ENCODE measurements at places on chromosomes 4 and X.

DNA sequence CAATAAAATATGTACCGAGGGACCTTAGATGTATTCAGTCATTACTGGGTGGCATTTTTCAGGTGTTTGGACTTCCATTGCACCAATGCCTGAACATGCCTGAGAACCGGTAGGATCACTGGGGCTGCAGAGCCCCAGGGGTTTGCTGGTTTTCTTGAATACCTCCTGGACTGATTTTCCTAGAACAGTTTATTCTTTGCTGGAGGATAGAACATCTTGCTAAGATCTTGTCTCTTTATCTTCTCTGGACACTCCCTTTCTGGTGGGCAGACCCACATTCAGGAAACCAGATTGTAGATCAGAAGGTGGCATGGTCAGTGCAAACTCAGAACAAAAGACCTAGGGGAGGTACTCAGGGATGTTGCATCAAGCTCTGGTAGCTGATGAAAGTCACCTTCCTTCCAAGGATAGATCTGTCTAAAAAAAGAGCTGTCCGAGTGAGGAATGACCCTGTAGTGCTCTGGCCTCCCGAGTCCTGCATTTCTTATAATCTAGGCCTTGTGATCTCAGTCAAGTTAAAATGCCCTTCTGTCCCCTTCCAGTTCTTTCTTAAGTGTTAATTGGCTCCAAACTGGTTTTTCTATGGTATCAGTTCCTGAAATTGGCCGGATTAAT, 84.8 kb downstream of the CLDN34 start:
- no peak for DNase-seq

DNA sequence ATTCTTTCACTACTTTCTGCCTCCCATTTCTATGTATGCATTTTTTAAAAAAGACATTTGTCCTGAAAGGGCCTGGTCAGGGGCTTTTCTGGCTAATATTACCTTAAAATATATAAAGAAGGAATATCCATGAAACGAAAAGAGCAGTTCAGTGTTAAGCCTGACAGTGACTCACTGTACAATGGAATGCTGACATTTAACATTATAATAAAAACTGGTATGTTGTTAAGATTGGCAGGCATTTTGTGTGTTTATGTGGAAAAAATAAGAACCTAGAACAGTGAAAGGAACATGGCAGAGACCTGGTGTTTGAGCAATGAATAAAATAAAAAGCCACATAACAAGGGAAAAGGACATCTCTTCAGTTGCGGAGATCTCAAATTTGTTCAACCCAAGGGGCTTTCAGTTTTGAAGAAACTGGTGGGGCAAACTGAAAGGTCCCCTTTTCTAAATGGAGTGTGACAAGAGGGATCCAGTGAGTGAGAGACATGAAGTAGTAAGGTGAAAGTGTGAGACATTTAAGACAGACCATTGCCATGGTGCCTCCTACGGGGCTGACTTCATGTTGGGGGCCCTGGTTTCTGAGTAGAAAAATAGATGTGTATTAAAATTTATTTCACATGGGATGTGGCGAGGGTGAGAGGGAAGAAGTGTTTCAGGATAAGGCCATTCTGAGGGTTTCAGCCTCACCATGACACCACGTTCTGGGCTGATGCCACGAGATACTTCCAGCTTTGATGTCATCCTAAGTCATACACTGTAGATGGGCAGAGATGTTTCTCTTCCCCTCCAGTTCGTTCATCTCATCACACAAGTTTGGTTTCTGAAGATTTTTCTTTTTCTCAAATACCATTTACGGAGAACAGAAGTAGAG, 324.9 kb downstream of the PPP3CA start:
- no peak for DNase-seq

- DNase-seq = no peak
Measured at GRCh38 chr4:151329217-151330007, 4.0 kb upstream of the SH3D19 start.

- DNase-seq = no peak
Measured at GRCh38 chrX:13607331-13607995, 38.1 kb downstream of the EGFL6 start.

GRCh38 chr4:57114973-57115372, 4.8 kb upstream of the IGFBP7 start:
- DNase-seq = no peak

DNA sequence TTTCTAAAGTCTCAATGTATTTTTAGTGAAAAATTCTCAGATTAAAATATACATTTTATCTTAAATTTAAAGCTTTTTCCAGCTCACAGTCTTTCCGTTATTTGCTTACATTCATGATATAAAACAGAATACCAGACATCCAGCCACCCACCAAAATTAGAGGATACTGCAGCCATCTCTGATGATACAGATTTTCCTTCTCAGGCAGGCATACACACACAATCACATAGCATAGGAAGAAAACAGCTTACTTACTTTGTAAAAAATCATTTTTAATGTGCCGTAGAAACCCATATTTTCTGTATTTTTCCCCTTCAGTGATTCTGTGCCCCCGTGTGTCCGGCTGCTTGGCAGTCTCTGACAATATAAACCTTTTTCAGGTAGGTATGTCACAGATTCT, 183.7 kb downstream of the FBXW7 start:
- no peak for DNase-seq

DNA sequence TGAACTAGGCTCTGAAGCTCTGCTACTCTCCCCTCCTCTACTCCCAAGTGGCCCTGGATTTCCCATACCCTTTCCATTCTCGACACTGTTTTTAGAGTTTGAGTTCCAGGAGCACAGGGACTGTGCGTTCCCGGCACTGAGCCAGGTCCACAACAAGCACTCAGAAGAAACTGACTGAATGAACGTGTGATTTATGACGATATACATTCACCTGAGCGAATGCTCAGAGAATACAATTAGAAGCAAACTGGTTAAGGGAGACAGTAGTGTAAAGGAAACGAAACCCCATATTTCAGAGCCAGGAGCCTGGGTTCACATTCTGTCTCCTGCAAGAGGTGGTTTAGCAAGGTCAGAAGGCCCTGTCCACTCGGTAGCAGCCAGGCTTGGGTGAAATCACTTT, 1.4 kb upstream of the KIAA0232 start:
- DNase-seq = no peak

- no peak for DNase-seq
Measured at GRCh38 chrX:47960406-47960805, 43.4 kb downstream of the ZNF182 start.

Measured in stimulated activated CD8-positive, alpha-beta memory T cell treated with anti-CD3 and anti-CD28 coated beads, Interleukin-4, amount 100 ng/mL, for 24 hours (primary cell).